ENCODE measurements at places on chromosomes 11 and 22. TPM values are rescaled to one million over a fixed set of nuclear protein-coding genes. Genes with fewer than 3 reads are reported as not detected.
A peak's percentile ranks its signal among the peaks of the same experiment; 100 is the strongest.

DNA sequence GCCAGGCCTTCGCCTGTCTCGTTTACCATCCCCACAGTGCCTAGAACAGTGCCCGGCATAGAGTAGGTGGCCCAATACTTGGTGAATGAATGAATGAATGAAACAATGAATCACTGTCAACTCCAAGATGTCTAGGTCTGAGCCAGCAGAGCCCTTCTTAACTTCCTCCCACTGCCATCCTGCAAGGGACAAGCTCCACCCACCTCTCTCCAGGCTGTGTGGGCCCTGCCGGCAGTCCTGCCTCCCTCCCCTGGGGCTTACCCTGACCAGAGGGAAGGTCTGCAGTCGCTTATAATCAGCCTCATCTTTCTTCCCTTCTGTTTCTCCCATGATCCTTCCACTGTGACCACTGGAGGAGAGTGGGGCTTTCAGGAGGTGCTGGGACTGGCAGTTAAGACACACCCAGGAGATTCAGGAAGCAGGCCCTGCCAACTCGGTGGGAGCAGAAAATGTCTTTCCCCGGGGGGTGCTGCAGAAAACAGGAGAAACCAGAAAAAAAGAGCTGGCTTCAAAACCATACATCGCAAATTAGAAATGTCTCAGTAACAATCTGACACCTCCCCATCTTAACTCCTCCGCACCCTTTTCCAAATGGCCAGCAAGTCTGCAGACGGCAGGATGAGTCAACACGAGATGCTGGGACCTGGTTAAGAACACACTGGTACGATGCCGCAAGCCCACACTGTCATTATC is 11.4 kb downstream of the DNAL4 start:
- DNase-seq, result no peak

DNA sequence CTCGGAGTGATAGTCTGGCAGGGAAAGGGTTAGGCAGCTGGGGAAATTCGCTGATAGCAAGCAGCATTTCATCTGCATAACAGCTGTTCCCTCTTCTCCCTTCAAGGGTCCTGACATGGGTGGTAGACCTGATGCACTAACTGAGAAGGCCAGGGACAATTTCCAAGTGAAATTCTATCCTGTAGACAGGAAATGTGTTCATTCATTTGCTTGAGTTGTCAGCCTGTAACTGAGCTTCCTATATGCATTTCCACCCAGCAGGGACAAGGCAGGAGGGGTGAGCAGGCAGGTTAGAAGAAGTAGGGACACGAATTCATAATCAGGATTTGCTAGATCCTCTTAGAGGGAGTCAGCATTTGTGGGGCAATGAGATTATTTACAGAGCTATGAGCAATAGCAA is 154.3 kb upstream of the NCAM1 start:
- no peak for DNase-seq

GRCh38 chr11:111911563-111912401 is at the start of gene CRYAB:
Gene CRYAB (minus strand): TSS chr11:111911770. CDS start chr11:111911724, 46 bp downstream.
- peak; percentile 61 for DNase-seq

- no peak for DNase-seq
Measured at GRCh38 chr11:10359171-10359570, 54.3 kb downstream of the ADM start.

- peak; percentile 5 for DNase-seq
Measured at GRCh38 chr11:11958403-11959231, 49.8 kb downstream of the DKK3 start.

- peak; percentile 68 for DNase-seq
Measured at GRCh38 chr22:36587289-36588154, 58.6 kb upstream of the EIF3D start.

- DNase-seq, result no peak
Measured at GRCh38 chr22:38335077-38335476, 17.8 kb upstream of the CSNK1E start.

DNA sequence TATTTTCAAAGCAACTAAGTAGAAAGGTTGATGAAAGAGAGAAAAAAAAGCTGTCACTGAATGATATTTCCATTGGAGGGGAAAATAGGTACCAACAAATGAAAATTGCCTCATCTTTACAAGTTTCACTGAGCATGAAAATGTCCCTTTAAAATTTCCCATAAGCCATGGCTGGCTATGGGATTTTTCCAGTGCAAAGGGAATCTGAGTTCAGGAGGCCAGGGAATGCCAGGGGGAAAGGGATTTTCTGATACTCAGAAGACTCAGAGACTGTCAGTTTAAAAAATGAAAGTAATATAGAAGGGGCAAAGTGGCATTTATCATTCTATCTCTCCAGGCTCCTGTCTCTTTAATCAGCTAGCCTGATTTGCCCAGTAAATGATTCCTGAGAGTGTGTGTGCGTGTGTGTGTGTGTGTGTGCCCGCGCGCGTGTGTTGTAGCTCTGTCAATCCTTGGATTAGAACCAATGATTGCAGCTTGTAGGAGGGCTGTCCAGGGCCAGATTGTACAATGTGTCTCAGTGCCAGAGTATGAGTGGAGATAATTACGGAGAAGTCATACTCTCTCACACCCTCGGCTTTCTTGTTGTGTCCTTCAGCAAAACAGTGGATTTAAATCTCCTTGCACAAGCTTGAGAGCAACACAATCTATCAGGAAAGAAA is at the start of gene NTM:
NTM (plus strand) TSS at position 526 of the 662 bp plus-strand sequence.
- DNase-seq, result no peak

GRCh38 chr11:128472128-128473089 is 114.9 kb downstream of the ETS1 start:
- DNase-seq, result peak; percentile 76

DNA sequence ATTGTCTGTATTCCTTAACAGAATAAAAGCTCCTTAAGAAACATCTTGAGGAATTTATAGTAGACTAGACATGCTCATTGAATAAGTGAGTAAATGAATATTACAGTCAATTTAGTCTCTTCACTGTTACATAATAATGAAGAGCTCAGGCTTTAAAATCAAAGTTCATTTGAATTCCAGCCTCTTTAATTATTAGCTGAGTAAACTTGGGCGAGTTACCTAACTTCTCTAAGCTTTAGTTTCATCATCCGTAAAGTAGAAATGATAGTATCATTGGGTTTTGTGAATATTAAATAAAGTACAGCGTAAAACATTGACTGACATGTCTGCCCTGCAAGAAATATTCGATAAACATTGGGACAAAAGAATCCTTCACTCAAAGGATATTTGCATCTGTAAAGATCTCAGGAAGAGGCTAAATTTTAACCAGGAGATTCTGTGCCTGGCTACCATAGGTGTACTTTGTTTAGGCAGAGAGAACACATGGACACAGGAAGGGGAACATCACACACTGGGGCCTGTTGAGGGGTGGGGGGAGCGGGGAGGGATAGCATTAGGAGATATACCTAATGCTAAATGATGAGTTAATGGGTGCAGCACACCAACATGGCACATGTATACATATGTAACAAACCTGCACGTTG is 15.2 kb upstream of the BBOX1 start:
- no peak for DNase-seq

- no peak for DNase-seq
Measured at GRCh38 chr22:17957693-17958092, 66.7 kb downstream of the MICAL3 start.

GRCh38 chr11:7673724-7674434 is 579 bp upstream of the CYB5R2 start:
- DNase-seq, result no peak

GRCh38 chr22:32684822-32685187 is 116.7 kb upstream of the TIMP3 start:
- DNase-seq, result peak; percentile 84

GRCh38 chr11:12768726-12769673 is 94.8 kb downstream of the TEAD1 start:
- DNase-seq, result no peak

DNA sequence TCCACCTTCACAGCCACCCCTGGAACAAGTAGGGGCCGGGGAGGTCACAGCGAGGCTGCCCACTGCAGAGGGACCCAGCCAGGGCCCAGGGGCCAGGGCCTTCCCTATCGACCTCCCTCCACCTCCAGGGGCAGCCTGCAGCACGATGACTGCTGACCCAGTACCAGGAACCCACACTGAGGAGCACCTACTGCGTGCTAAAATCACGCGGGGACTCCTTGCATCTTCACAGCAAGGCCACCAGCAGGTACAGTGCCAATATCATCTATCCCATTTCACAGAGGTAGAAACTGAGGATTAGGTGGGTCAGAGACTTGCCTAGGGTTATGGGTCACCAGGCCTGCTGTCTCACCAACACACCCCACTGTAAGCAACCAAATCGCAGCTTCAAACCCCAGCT is 14.6 kb downstream of the MACROD1 start:
- DNase-seq, result no peak

- peak; percentile 40 for DNase-seq
Measured at GRCh38 chr11:122803716-122804115, 34.6 kb upstream of the CRTAM start.

DNA sequence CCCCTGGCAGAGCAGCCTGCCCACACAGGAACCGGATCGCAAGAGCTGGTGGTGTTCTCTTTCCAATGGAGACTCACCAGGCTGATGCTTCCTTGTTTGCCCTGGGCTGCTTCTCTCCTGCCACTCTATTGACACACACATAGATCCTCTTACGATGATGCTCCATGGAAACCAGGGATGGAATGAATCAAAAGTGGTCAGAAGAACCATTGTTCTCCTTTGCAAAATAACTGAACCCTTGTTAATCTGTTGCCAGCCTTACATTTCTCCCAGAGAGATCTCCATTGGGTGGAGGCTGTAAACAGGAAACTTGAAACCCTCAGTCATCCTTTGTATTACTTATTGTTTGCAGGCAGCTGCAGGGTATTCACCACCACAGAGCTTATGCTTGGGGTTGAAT is 24.6 kb upstream of the LDLRAD3 start:
- peak; percentile 71 for DNase-seq

DNA sequence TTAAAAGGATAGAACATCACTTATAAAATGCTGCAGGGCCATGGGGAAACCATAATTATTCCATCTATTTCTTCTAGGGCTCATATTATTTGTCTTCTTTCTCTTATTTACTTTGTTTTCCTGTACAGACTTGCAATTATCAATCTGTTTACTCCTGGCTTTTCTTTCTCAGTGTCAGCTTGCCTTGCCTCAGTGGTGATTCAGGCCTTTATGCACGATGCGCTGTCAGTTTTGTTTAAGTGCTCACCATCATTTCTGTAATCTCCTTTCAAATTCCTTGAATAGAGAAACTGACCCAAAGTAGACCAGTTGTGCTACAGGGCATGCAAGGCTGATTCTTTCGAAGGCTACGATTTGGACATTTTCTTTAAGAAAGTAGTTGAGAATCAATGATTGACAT is 4.7 kb downstream of the PDHX start:
- no peak for DNase-seq

- no peak for DNase-seq
Measured at GRCh38 chr11:132590554-132590953, 941.7 kb downstream of the OPCML start.

DNA sequence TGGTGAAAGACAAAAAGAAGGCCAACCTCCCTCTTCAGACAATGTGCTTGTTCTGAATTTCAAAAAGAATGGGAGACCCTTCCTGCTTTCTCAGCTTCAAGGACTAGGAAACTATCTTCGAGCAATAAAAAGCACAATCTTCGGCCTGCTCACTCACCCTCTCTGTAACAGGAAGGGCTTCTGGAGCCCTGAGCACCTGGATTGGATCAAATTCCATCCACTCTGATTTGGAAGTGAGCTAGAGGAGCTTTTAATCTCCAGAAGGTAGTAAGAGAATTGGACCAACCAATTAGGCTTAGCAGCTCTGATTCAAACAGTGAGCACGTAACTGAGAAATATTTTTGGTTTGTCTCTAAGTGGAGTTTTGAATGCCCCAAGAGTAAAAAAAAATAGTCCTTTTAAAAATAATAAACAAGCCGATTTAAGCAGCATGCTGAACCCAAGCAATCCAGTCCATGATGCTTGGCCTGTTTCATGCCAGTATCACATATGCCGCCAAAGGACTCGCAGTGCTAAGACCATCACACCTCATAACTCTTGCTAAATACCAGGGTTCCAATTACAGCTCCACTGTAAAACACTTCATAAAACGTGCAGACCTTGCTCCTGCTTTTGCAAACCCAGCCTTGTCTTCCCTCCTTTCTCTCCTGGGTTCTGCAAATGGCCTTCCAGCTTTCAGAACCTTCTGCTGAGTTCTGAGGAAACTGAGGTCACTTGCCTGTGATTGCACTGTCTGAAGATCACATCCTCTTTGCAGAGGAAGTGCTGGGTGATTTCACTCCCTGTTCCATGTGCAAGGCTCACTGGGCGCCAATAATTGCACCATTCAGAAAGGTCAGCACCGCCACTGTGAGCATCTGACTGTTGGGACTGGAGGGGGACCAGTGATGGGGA is 74.4 kb downstream of the SLC1A2 start:
- no peak for DNase-seq

GRCh38 chr22:37454857-37455686 is 27.8 kb upstream of the ELFN2 start:
- DNase-seq, result peak; percentile 93

- DNase-seq, result peak; percentile 48
Measured at GRCh38 chr11:36265793-36266628, 23.2 kb downstream of the COMMD9 start.

- DNase-seq, result peak; percentile 71
Measured at GRCh38 chr22:32469799-32470212, 4.8 kb upstream of the FBXO7 start.

- peak; percentile 62 for DNase-seq
Measured at GRCh38 chr22:39496131-39496838, 5.8 kb upstream of the MIEF1 start.

DNA sequence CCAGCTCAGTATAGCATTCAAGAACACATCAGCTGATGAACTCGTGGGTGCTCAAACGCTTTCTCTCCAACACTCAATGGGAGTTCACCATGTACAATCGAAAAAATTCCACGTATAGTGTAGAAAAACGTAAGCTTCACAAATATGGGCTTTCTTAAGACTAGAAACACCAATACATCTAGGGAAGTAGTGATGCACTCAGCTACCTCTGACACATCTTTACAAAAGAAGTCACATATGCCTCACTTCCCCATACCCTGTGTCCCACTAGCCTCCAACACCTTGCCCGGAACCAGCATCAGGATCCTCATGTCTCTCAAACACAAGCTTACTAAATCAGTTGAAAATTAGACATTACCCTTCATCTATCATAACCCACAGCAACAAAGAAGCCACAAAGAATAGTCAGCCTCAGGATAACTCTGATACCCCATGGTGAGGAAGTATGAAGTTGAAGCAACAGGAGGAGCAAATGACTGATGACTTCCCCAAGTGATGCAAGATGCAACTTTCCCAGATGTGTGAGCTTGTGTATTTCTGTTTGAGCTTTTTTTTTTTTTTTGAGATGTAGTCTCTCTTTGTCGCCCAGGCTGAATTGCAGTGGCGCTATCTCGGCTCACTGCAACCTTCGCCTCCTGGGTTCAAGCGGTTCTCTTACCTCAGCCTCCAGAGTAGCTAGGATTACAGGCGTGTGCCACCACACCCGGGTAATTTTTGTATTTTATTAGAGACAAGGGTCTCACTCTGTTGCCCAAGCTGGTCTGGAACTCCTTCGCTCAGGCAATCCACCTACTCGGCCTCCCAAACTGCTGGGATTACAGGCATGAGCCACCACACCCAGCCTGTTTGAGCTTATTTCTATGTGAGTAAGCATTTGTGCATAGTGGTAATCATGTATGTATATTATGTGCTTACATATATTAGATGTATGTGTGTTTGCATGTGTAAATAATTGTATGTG is 8.5 kb upstream of the DENND5A start:
- no peak for DNase-seq

SCUBE2 gene
- 0.37 TPM for total RNA-seq

ACRV1 gene
- not detected for total RNA-seq

LRP5 gene
- 19.7 TPM for total RNA-seq

ZNF143 gene
- total RNA-seq, result 18.3 TPM

AHNAK gene
- 141 TPM for total RNA-seq

NEFH gene
- total RNA-seq, result not detected

SCN2B gene
- 0.05 TPM for total RNA-seq

PIWIL4 gene
- 0.71 TPM for total RNA-seq

FGF19 gene
- not detected for total RNA-seq

SYT9 gene
- 0.59 TPM for total RNA-seq

C11orf87 gene
- 0.02 TPM for total RNA-seq

CD3D gene
- not detected for total RNA-seq

GRAP2 gene
- total RNA-seq, result 0.22 TPM

All from M059J (cell line).